ENCODE measurements at places on chromosomes 3 and 15.

GRCh38 chr15:76197703-76198455 lies 113.4 kb downstream of the ETFA start:
- DNase-seq: no peak

GRCh38 chr3:155197786-155198185 lies 95.7 kb downstream of the STRIT1 start:
- no peak for DNase-seq

DNA sequence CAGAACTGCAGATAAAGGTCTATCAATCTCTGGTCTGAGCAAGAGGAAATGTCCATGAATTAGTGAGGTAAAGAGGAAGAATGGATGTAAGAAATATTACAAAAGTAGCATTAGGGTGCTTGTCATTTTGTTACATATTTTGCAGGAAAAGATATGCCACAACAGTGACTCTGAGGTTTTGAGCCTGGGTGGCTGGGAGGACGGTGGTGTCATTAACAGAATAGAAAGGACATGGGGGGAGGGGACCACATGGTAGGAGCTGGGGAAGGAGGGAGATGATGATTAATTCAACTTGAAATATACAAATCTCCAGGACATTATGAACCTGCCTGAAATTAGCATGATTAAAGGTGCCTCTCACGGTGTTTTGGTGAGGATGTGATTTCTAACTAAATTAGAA lies 245.5 kb upstream of the MDFIC2 start:
- no peak for DNase-seq

GRCh38 chr3:196620161-196620604 lies 19.3 kb upstream of the NRROS start:
- no peak for DNase-seq

DNA sequence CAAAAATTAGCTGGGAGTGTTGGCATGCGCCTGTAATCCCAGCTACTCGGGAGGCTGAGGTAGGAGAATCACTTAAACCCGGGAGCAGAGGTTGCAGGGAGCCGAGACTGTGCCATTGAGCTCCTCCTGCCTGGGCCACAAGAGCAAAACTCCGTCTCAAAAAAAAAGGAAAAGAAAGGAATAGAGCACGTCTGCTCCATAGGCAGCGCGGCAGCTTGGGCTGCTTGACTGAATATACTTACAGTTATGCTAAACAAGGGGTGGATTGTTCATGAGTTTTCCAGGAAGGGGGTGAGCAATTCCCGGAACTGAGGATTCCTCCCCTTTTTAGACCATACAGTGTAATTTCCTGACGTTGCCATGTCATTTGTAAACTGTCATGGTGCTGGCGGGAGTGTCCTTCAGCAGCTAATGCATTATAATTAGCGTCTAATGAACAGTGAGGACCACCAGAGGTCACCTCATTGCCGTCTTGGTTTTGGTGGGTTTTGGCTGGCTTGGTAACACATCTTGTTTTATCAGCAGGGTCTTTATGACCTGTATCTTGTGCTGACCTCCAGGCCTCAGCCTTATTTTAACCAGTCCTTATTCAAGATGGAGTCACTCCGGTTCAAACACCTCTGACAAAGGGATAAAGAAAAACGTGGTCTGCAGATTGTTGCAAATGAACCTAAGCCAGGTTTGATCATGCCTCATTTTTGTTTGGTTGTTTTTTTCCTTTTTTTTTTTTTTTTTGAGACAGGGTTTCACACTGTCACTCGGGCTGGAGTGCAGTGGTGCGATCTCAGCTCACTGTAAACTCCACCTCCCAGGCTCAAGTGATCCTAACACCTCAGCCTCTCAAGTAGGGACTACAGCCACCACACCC lies 24.9 kb upstream of the SENP5 start:
- DNase-seq: no peak

DNA sequence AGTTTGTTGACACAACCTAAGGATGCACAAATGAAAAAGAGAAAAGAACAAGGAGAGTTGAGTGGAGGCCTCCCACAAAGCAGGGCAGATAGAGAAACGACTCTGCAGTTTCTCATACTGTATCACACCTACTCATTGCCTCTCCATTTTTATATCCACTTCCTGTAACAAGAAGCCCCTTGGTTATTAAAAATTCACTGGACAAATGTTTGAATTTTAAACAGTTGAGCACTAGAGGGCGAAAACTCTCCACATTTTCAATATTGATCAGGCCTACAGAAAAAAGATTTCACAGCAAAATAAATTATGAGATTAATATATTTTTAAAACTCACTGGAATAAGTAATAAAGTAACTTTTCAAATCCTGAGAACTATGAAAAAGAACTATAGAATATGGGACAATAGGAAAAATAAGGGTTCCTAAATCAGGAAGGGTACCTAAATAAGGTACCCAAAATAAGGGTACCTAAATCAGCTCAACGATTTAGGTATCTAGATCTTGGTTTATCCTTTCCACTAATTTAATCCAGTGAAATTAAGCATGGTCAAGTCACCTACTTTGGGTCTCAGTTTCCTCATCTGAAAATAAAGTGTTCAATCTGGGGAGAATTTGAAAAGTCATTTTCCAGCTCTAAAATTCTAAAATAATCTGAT lies 47.0 kb upstream of the PPIB start:
- no peak for DNase-seq
